AG09319 (cell line): ENCODE measurements at places on chromosomes 16 and 17.

DNA sequence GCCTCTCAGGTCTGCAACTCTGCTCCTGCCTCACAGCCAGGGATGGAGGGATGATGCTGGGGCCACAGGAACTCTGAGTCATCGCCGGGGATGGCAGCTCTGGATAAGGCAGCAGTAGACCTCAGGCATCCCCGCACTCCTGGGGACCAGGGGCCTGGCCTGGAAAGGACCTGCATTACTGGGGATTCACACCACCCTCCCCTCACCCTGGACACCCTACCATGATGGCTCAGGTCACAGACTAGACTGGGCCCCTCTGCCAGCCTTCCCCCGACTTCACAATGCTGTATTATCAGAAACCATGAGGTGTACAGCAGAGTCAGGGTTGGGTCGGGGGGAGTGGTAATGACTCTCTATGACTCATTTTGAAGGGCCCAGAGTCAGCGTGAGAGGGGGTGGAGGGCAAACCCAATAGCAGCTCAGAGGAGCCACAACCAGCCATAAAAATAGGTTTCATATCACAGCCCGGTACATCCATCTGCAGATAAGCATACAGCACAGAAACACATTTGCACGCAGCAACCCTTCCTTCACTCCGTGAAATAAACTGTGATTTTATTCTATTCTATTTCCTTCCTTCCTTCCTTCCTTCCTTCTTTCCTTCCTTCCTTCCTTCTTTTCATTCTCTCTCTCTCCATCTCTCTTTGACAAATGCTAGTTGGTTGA, 28.8 kb downstream of the DYNLRB2 start:
- DNase-seq = no peak

GRCh38 chr16:55001931-55002330, 71.3 kb downstream of the IRX5 start:
- DNase-seq = no peak

DNA sequence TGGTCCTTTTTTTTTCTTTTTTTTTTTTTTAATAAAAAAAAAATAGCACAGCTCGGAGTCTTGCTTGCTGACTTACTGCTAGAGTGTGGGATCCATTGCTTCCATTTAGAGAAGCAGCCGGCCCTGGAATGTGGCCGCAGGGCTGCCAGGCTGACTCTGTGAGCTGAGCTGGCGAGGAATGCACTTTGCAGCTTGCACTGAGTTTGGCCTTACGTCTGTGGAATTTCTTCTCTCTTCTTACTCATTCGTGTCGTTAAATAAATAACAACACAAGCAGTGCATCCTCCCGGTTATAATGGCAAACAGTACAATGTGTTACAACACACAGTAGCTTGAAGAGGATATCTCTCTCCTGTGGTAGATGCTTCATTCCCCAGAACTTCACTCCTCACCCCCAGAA, 69.2 kb downstream of the PRKCB start:
- no peak for DNase-seq

DNA sequence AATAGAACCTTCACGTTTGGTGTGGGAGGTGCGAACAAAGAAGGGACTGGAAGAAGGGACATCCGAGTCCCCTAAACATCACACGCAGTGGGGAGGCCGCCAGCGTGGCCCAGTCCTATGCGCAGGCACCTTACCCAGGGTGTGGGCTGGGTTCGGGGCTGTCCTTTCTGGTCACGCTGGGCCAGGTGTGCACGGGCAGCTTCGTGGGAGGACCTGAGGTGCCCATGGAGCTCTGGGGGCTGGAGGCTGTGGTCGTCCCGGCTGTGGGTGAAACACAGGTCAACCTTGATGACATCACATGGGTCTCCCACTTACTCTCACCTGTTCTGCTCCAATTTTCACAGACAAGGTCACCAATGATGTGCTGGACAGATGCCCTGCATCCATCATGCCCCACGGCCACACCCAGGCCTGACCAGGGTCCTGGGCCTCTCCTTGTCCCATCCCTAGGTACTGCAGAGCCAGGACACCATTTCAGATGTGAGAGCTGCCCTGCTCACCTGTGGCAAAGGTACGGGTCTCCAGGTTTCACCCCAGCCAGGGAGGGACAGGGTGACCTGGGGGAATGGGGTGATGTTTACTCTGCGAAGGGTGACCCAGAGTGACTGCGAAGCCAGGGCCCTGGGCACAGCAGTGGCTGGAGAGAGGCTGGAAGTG, 3.1 kb downstream of the CD300C start:
- DNase-seq = no peak

DNA sequence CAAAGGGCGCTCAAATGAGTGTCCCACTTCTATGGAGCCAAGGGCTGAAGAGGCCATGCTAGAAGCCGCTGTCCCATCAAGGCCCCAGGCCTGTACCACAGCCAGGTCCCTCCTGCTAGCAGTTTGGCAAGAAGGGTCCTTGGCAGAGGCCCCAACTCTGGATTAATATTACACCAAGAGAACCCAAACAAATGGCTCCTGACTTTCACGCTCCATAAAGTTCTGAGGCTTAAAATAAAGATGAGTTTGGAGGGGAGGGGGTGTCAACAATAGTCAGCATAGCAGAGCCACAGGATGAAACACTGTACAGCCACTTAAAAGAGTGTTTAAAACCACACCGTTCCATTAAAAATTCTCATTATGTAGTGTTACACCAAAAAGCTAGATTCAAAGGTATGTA, 30.5 kb downstream of the CUEDC1 start:
- no peak for DNase-seq

DNA sequence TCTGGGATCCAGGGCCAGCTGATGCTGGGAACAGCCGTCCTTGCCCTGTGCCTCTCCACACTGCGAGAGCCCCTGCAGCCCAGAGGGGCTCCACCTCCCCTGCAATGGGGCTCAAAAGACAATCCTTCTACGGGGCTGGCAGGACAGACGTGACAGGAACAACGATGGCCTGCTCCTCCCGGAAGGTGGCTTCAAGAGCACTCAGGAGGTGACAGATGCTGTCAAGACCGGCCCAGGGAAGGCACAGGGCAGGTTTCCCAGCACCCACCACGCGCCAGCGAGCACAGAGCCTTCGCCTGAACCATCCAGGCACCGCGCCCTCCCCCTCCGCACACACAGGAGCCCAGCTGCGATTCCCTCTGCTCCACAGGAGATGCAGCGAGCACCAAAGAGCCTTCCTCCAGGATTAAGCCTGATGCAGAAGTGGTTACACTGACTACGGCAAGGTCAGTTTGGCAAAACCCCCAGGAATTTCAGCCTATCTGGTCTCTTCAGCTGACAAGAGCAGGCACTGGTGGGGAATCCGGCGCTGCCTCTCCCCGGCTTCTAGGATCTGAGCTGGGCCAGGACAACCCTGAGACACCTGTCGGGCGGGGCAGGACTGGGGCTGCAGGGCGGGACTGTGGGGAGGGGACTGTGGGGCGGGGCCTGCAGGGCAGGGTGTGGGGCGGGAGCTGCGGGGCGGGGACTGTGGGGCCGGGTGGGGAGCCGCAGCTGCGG, 103.4 kb downstream of the ZNF778 start:
- DNase-seq = no peak

- DNase-seq = no peak
Measured at GRCh38 chr17:4622375-4622774, 19.1 kb downstream of the ALOX15 start.

GRCh38 chr16:65884018-65884417, 482.5 kb upstream of the CDH5 start:
- no peak for DNase-seq

DNA sequence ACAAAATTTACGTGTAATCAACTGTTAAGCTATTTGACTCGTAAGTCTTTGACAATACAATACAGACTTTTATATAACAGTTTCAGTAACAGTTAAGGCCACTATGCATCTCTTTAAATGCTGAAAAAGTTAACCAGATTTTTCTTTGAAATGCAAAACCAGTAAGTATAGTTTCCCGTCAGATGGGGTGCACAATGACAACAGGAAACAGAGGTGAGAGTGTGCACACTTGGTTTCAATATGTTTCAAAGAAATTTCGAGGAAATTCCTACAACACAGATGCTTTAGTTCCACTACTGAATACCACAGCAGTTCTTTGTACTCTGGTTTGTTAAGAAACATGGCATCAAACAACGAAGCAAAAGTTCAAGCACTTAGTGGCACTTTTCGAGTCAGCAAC, 48.4 kb downstream of the RNF157 start:
- DNase-seq = no peak

DNA sequence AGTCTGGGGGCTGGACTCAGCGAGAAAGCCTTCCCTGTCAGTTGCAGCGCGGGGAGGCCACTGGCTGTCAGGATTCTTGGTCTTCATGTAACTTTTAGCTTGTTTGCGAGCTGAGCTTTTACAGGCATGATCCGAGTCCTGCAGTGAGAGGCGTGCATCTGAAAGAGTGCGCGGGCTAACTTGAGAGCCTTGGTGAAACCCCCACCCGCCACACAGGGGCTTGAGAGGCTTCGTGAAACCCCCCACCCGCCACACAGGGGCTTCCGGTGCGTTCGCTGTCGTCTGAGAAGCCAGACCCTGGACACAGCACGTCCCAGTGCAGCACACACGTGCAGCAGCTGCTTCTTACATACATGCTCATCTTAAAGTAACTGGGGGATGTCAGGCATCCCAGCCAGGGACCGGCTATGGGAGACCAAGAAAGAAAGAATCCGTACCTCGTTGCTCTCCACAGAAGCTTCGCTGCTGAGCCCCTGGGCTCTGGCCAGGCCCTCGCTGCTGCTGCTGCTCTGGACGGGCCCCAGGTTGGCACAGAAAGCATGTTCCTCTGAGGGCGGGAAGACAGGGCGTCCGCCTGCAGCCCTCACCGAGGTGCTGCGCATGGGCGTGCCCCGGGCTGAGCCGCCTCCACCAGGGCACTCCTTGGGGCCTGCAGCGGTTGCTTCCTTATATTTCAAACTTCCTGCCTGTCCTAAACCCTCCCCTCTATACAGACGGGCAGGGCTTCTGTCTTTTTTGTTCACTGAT, 7.8 kb downstream of the NUDT16L1 start:
- DNase-seq = no peak

DNA sequence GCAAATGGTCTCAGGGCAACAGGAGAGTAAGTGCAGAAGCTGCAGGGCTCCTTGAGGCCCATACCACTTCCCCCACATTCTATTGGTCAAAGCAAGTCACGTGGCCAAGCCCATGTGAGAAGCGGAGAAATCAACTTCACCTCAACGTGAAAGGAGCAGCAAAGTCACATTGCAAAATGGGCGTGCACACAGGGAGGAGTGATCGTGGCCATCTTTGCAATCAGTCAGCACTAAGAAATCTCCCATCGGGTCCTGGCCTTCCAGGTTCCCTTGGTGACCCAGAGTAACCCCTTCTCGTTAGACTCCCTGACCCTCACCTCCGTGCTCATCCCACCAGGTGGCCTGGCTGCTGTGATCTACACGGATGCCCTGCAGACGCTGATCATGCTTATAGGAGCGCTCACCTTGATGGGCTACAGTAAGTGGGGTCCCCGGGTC, 38.0 kb downstream of the SLC5A11 start:
- no peak for DNase-seq

- no peak for DNase-seq
Measured at GRCh38 chr17:28970879-28971278, 19.6 kb upstream of the PHF12 start.

DNA sequence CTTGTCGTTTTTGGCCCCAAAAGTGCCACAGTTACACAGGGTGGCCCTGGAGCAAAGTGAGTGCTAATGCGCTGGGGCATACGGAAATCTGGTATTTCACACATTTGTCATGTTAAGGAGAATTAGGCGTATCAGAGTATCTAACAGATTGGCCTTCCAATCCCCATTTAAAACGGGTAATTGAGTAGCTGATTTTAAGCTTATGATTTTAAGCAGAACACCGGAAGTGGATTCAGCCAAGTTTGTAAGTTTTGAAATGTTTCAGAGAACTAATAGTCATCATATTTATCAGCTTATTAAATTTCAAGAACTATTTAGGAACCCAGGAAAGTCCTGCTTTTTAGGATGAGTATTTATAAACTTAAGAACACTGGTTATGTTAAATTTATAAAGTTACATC, 19.5 kb downstream of the LRRC75A start:
- DNase-seq = no peak

- DNase-seq = no peak
Measured at GRCh38 chr16:10930755-10931093, 11.5 kb downstream of the DEXI start.

DNA sequence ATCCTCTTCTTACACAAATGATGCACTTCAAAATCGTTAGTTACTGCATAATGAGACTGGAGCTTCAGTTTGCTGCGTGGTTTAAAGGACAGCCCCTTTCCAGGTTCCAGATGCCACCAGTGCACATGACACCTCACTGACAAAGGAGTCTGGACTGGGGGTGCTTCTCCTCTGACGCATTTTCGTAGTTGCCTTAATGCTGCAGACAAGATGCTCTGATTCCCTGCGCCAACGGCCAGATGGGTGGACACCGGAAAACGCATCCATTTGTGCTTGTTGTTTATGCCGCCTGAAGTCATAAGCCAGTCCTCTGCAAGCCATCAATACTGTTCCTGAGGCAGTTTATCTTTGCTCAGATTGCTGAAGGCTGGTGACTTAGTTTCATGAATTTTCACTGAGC, 16.0 kb downstream of the FBXO31 start:
- no peak for DNase-seq

GRCh38 chr17:3976675-3977171, 12.5 kb upstream of the ATP2A3 start:
- DNase-seq = no peak

GRCh38 chr16:79008036-79008868, 592.3 kb downstream of the MAF start:
- no peak for DNase-seq

GRCh38 chr17:45260204-45260783, 1.6 kb downstream of the SPATA32 start:
- DNase-seq = no peak

- no peak for DNase-seq
Measured at GRCh38 chr16:85421338-85422195, 191.6 kb upstream of the GSE1 start.

- no peak for DNase-seq
Measured at GRCh38 chr16:54022362-54022761, 264.2 kb downstream of the IRX3 start.

- peak; percentile 63 for DNase-seq
Measured at GRCh38 chr17:41695954-41696757, 7.5 kb downstream of the EIF1 start.

DNA sequence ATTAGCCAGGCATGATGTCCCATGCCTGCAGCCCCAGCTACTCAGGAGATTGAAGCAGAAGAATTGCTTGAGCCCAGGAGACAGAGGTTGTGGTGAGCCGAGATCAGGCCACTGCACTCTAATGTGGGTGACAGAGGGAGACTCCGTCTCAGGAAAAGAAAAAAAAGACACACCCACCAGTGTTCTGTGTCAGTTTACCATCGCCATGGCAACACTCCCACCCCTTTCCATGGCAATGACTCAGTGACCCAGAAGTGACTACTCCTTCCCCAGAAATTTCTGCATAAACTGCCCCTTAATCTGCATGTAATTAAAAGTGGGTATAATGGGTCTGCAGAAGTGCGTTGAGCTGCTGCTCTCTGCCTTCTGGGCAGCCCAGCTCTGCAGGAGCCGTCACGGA, 4.0 kb upstream of the ZC3H18 start:
- DNase-seq = peak; percentile 10
